ENCODE measurements at places on chromosomes 7 and 10.

GRCh38 chr10:100637785-100638184 lies 102.0 kb downstream of the HIF1AN start:
- DNase-seq: no peak

- DNase-seq: no peak
These were observed 71.8 kb downstream of the ZEB1 start for GRCh38 chr10:31390804-31391203.

GRCh38 chr7:155804431-155804831 lies 7.8 kb downstream of the SHH start:
- DNase-seq: no peak

DNA sequence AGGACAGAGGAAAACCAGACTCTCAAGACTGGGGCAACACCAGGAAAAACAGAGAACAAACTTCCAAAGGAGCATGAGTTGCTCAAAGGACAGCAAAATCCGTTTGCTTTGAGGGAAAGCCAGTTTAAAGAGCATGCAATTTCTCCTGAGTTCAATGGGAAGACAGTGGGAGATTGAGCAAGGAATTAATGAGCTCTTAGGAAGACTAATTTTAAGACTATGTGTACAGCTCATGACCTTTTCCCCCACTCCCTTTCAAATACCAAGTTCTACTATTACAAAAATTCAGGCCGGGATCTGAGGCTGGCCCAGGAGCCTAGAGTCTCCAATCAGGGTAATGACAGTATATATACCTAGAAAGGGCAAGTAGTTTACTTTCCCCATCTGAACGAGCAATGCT lies 79.2 kb downstream of the EPDR1 start:
- no peak for DNase-seq

GRCh38 chr10:104267721-104268404 lies 1.1 kb upstream of the GSTO2 start:
- no peak for DNase-seq

DNA sequence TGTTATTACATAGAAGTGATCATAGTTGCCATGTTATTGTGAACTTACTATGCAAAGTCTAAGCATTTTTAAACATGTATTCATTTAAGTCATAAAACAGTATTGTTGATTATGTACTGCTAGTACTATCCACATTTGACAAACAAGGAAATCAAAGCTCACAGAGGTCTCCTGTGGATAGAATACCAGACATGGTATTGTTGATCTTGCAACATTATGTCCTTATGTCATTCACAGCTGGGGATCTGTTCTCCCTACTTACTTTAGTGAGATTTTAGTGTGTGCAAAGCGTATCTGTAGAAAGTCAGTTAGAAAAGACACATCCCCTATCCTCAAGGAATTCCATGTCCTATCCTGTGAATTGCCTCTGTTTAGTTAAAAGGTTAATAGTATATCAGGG lies 106.1 kb downstream of the SND1 start:
- DNase-seq: no peak

- DNase-seq: no peak
These were observed 170.3 kb downstream of the PAXIP1 start for GRCh38 chr7:154832557-154833138.

DNA sequence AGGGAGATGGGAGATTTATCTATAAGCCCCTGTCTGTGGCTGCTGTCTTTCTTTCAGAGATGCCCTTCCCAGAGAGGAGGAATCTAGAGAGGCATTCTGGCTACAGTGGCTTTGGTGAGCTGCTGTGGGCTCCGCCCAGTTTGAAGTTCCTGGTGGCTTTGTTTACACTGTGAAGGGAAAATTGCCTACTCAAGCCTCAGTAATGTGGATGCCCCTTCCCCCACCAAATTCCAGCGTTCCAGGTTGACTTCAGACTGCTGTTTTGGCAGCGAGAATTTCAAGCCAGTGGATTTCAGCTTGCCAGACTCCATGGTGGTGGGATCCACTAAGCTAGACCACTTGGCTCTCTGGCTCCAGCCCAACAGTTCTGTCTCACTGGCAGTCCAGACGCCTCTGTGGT lies 951.6 kb downstream of the CCSER2 start:
- no peak for DNase-seq

- DNase-seq: no peak
These were observed 567.3 kb downstream of the KCNMA1 start for GRCh38 chr10:77070346-77070745.

GRCh38 chr10:114223066-114223465 lies 16.0 kb upstream of the VWA2 start:
- no peak for DNase-seq

GRCh38 chr7:14195871-14196270 lies 206.4 kb upstream of the ETV1 start:
- DNase-seq: no peak

DNA sequence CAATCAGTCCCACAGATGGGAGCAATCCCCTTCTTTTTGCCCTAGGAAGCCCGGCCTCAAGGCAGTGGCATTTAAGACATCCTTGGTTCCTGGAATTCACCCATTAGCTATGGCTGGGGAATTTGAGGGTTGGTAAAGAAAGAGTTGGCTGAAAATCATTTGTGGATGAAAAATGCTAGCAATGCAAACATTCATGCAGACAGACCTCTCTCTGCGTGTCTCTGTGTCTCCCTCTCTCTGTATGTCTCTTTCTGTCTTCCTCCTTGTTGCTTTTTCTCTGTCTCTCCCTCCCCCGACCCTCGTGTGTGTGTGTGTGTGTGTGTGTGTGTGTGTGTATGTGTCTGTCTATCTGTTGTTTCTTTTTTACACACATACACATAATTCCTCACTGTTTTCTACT lies 19.4 kb downstream of the LDB3 start:
- peak; percentile 66 for DNase-seq

GRCh38 chr7:156665101-156665500 lies 24.5 kb downstream of the RNF32 start:
- no peak for DNase-seq

- no peak for DNase-seq
These were observed 1.3 kb downstream of the PFKFB3 start for GRCh38 chr10:6204063-6204340.

DNA sequence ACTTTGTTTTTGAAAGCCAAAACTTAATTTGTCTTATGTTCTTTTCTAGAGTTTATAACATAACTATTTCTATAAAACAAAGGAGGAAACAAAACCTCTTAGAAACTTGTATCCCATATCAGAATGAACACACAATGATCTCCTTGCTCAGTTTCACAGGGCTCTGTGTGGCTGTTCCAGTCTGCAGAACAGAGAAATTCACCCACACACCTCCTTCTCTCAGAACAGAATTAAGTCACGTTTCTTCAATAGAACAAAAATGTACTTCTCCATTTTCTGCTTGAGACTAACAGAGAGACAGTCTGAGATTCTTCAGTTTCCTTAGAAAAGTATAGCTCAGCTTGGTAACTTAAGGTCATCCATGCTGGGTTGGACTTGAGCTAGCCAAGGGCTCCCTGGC lies 15.8 kb upstream of the DOCK1 start:
- DNase-seq: no peak

GRCh38 chr10:24213266-24213665 lies 4.3 kb downstream of the KIAA1217 start:
- DNase-seq: no peak

GRCh38 chr10:111705021-111705420 lies 478.5 kb downstream of the GPAM start:
- DNase-seq: no peak

DNA sequence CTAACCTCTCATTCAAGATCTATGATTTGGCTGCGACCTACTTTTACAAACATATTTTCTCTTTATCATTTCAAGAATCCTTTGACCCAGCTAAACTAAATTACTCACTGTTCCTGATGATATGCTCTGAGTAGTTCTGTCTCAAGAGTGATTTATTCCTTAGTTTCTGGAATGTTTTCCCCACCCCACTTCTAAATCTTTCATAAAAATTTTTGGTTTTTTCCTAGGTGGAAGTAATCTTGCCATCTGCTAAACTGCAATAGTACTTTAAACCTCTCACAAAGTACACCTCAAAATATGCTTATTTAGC lies 170.8 kb downstream of the DNAJC1 start:
- DNase-seq: no peak

DNA sequence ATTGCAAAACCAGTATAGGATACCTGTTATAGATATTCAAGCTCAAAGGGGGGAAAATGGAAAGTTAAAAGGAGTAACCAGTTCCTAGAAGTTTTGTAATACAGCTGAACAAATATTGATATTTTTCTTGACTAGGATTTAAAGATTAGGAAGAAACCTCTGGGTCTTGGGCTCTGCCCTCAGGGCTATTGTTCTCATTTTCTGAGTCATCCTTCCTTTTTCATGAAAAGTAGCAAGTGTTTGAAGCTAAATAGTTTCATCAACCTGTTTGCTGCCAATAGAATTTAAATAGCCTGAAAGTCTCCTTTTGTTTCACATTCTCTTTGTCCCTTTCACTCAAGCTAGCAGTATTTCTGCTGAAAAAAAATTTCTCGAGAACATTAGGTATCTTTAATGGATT lies 1061.1 kb upstream of the GHITM start:
- no peak for DNase-seq

DNA sequence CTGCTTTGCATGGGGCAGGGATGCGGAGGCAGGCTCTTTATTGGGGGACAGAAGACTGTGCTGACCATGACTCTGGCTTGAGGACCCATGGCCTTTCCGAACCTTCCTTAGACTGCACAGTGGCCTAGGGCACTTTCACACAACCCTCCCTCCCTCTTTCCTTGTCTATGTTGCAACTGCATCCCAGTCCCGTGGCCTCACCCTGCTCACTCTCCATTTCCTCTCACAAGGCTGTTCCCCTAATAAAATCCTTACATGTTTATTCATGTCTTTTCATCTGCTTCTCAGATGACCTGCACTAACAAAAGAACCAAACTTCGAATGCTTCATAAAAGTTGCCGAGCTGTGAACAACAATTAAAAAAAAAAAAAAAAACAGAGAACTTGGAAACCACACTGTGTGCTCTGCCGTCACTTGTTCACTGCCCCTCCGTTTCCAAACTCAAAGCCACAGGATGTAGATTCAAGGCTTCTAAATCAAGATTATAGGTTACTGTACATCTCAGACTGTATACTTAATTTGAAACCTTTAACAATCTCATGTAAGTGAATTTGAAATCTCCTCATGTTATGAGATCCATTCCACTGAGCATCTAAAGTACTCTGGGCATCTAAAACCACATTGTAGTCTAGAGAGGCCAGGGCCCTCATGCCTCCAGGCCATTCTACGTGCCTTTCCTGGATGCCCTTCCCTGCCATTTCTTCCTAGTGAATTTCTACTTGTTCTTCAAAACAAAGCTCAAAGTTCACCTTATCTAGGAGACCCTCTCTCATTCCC lies 265.9 kb downstream of the SNX13 start:
- no peak for DNase-seq

DNA sequence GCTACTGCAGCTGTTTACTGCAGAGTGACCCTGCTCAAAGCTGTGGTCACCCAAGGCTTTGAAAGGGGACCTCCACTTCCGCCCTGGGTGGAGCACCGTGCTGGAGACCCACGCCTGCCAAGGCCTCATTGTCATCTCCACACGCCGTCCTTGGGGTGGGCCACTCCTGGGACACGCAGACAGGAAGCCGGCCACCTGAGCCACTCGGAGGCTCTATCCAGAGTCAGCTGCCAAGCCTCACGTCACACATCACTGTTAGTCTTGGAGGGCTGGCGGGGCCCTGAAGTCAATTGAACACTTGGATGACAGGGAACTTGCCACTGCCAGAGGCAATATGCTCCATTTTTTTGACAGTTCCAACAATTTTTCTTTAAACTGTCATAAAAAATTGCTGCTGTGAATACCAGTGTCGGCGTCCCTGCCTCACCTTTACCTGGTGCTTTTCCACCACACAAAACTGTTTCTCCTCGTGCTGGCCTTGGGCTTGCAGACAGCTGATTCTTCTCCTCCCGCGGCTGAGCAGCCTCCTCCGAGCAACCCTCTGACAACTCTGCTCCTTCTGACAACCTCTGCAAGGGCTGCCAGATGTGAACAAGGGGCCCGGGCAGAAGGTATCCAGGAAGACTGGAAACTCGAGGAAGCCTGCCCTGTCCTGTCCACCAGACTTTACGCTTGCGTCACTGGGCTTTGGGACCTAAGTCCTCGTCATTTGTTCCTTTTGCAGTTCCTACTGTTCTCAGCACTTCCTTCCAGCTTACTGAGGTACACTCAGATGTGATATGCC lies 81.9 kb downstream of the EGFR start:
- no peak for DNase-seq

DNA sequence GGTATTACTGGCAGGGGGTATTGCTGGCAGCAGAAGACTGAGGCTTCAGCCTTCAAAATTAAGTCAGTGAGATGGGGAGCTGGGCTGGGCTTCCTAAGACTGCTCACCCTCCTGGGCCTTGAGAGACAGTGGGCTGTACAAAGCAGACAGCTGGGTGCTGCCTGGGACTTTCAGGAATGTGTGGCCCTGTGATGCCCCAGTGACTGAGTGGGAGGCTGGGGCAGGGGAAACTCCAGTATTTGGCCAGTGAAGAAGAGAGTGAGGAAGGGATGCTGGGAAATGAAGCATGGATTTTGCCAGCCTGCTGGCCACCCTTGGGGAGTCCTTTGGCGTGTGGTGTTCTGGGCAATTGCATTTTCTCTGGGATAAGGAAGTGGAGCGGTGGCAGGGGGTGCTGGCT lies 442 bp downstream of the ANKRD2 start:
- no peak for DNase-seq

DNA sequence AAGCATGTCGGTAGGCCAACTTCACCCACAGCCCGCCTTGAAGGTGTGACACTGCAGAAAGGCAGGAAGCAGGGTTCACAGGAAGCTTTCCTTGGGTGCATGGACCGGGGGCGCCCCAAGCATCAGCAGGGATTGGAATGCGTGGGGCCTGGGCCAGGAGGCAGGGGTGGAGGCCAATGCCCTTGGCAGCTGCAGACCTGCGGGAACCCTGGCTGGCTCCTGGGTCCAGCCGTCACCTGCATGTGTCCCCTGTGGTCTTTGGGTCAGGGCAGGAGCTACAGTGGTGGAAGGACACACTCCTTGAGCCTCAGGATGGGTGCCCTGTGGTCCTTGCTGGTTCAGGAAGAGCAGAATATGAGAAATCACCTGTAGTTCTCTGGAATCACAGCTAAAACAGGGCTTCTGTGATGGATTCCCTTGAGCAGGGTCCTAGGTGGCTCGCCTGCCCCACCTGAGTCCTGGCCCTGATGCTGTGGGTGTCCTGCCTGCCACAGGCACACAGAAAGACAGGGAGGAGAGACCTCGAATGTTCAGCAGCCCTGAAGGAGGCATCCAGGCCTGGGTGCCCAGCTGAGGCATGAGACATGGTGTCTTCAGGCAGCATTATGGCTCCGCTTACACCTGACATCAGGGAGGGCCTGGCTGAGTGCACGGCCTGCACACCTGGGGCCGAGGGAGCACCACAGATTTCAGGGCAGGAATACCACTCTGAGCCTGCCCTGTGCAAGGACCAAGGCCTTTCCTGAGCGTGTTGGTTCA lies 15.1 kb downstream of the ANTXRL start:
- DNase-seq: no peak

GRCh38 chr10:48671914-48672595 lies 12.6 kb upstream of the WDFY4 start:
- DNase-seq: no peak

DNA sequence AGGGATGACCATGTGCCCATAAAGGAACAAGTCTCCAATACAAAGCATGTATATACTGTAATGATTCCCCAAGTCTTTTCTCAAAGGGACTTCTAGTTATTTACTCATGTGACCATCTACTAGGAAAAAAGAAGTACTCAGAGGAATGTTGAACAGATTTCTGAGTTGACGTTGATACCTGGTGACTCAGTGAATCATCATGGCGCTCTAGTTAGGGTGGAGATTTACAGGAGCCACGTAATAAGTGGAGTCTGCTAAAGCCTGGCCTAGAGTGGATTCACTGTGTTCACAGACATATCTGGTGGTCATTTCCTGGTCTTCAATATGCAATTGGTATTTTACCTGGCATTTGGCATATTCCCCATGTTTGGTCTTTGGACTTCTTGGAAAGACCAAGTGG lies 302.2 kb upstream of the CACNA2D1 start:
- DNase-seq: no peak
